ENCODE measurements at places on chromosomes 5 and 9.

GRCh38 chr5:173833196-173833985, 54.8 kb upstream of the CPEB4 start:
- no peak for DNase-seq

GRCh38 chr9:112245126-112245525, 70.0 kb upstream of the SUSD1 start:
- DNase-seq, result no peak

- no peak for DNase-seq
Measured at GRCh38 chr9:135158564-135158937, 71.1 kb downstream of the OLFM1 start.

GRCh38 chr9:92278110-92278509, 15.4 kb downstream of the IARS1 start:
- no peak for DNase-seq

DNA sequence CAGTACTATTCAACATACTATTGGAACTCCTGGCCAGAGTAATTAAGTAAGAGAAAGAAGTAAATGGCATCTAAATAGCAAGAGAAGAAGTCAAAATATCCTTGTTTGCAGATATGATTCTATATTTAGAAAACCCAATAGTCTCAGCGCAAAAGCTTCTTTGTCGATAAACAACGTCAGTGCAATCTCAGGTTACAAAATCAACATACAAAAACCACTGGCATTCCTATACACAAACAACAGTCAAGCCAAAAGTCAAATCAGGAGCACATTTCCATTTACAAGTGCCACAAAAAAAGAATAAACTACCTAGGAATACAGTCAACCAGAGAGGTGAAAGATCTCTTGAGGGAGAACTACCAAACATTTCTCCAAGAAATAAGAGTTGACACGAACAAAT, 1901.9 kb upstream of the ACO1 start:
- DNase-seq, result no peak

GRCh38 chr9:127074561-127075548, 47.6 kb downstream of the ANGPTL2 start:
- no peak for DNase-seq

DNA sequence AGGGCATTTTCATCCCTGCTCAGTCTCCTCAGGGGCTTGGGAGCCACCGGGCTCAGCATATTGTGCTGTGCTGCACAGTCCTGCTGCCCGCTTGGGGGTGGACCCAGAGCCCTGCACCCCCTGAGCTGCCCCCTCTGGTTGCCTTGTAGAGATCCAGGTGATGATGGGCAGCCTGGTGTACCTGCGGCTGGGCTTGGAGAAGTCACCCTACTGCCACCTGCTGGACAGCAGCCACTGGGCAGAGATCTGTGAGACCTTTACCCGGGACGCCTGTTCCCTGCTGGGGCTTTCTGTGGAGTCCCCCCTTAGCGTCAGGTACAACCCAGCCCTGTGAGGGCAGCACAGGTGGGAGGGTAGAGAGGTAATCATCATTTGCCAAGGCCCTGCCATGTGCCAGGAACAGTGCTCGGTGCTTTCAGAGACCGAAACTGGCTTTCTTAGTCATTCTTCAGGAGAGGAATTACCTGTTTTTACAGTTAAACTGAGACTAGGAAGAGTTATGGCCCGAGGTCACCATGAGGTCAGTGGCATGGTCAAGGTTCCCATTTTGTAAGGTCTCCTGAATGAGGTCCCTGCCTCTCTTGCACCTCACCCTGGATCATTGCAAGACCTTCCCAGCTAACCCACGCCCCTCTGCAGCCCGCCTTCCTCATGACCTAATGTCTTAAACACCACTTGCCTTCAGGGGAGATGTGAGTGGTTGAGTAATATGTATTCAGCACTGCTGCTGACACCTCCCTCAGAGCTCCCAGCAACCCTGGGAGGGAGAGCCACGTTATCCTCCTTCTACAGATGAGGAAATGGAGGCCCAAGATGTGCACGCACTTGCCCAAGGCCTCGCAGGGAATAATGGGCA, 7.5 kb downstream of the NHP2 start:
- peak; percentile 67 for DNase-seq

GRCh38 chr5:167947306-167947705, 344.1 kb upstream of the WWC1 start:
- no peak for DNase-seq

GRCh38 chr5:91180506-91180905, 202.6 kb downstream of the ARRDC3 start:
- no peak for DNase-seq

GRCh38 chr9:101035098-101035497, 6.6 kb downstream of the PLPPR1 start:
- no peak for DNase-seq

GRCh38 chr5:139138109-139138508, 60.1 kb downstream of the SIL1 start:
- DNase-seq, result no peak

DNA sequence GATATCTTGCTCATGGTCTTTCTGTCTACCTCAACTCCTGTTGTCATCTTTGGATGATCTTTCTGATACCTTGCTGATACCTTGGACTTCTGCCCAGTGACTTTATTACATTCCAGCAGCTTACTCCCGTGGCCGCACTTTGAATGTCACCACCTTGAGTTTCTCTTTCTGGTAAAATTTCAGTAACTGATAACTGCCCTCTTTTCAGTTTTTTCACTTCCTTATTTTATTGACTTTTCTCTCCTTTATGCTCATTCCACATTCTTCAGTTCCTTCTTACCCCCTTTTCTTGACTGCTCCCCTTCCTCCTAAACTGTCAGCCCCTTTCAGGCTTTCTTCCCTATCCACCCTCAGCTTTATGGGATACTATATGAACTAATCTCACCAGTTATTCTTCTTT, 7.0 kb upstream of the FBXO4 start:
- DNase-seq, result no peak

- peak; percentile 47 for DNase-seq
Measured at GRCh38 chr9:131838530-131839280, 98.8 kb upstream of the RAPGEF1 start.

DNA sequence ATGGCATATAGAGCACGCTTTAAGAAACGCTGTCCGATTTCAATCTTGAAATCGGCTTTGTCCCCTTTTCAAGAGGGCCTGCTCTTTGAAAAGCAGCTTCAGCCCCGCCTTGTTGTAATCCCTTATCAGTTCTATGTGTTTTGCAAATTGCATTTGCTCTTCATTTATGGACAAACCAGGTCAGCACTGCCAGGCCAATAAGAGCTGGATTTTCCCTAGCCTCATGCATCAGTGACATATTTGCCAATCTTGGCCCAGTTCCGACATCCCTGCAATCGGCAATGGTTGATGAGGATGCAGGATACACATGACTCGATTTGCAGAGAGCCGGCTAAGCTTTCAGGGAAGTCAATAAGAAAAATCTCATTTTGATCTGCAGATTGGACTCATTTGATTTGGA, 529.1 kb upstream of the CLINT1 start:
- peak; percentile 97 for DNase-seq

GRCh38 chr5:135207866-135208265, 173.8 kb upstream of the PITX1 start:
- no peak for DNase-seq

GRCh38 chr5:167843881-167844572, 447.4 kb upstream of the WWC1 start:
- no peak for DNase-seq

- no peak for DNase-seq
Measured at GRCh38 chr5:79703381-79703645, 13.7 kb downstream of the CMYA5 start.

DNA sequence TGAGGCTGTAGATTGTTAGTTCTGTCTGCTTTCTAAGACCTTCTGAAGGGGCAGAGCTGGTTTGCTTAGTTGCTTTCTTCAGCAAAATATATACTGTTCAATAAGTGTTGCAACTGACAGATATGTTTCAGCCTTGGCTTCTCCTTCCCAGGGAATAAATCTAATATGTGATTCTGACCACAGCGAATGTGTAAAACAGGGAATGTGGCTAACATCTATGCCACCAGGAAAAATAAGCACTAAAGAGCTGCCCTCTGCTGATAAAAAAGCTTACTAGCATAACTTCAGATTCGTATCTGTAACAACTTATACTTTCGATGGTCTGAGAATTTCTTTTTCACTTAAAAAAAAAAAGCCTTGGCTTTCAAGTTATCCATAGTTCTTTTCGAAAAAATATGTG, 13.0 kb upstream of the OSMR start:
- DNase-seq, result no peak

- DNase-seq, result peak; percentile 25
Measured at GRCh38 chr5:64074533-64074932, 91.1 kb upstream of the RNF180 start.

DNA sequence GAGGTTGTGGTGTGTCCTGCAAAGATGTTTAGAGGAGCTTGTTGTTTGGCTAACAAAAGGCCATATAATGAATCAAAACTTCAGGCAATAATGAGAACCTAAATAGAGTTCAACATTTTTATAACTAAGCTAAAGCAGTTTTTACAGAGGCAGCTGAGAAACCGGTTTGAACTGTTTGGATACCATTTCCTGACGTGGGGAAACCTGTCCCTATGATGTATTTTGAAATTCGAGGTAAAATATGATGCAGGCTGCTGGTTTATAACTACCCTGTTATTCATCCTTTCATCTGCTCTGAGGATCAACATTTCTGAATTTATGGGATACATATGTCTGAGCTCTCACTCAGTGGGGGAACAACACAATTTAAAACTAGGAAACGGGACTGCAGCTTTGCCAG, 289.5 kb upstream of the IRX2 start:
- DNase-seq, result no peak

- DNase-seq, result peak; percentile 62
Measured at GRCh38 chr9:133460405-133461175, 812 bp downstream of the CACFD1 start.

GRCh38 chr9:114852050-114852594, 46.3 kb upstream of the TNFSF15 start:
- no peak for DNase-seq

GRCh38 chr5:107430071-107430625, 240.6 kb downstream of the EFNA5 start:
- no peak for DNase-seq

GRCh38 chr9:131302244-131303075, 12.9 kb downstream of the PLPP7 start:
- no peak for DNase-seq

- DNase-seq, result peak; percentile 55
Measured at GRCh38 chr5:90985341-90985740, 397.8 kb downstream of the ARRDC3 start.

- peak; percentile 66 for DNase-seq
Measured at GRCh38 chr5:83472508-83473345, 1.2 kb downstream of the VCAN start.

GRCh38 chr5:168292786-168293696, 1.6 kb downstream of the WWC1 start:
- DNase-seq, result peak; percentile 29

GRCh38 chr5:73222173-73222572, 49.2 kb downstream of the TMEM174 start:
- no peak for DNase-seq

DNA sequence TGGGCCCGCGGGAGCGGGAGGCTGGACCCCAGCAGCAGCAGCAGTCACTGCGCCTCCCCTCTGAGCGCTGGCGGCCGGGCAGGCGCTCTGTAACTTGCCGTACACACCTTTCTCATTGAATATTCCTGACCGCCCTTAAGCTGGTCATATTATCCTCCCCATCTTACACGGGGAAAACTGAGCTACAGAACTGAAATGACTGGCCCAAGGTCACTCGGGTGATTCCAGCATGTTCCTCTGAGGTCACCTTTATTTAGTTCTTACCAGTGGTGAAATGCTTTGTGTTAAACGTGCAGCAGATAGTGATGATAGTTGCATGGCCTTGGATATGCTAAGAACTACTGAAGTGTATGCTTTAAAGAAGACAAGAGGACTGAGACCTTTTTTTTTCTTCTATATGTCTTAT, 607 bp downstream of the UQCRQ start:
- DNase-seq, result no peak
